NCI-H524 treated with DMSO at 0.1 percent for 48 hours (cell line): ENCODE measurements at places on chromosomes 2 and 18.
A peak's percentile ranks its signal among the peaks of the same experiment; 100 is the strongest.

- no peak for DNase-seq
Measured at GRCh38 chr2:12948961-12949353, 232.2 kb downstream of the TRIB2 start.

- DNase-seq = no peak
Measured at GRCh38 chr18:23398401-23398800, 54.7 kb upstream of the RIOK3 start.

DNA sequence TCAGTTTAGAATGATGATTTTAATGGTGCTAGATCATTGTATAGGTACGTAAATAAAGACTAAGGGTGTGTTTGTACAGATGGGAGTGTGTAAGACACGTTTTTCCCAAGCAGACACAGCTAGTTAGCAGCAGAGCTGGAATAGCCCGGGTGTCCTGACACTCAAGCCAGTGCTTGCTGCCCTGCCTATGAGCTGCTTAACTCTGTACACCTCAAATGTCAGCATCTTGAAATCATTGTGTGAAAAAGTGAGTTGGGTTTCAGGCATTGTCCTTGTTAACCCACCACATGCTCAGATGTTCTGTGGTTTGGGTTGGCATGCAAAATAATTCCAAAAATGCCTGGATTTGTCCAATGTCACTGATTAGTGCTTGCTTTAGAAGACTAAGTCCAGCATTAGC, 13.0 kb upstream of the TET3 start:
- no peak for DNase-seq

DNA sequence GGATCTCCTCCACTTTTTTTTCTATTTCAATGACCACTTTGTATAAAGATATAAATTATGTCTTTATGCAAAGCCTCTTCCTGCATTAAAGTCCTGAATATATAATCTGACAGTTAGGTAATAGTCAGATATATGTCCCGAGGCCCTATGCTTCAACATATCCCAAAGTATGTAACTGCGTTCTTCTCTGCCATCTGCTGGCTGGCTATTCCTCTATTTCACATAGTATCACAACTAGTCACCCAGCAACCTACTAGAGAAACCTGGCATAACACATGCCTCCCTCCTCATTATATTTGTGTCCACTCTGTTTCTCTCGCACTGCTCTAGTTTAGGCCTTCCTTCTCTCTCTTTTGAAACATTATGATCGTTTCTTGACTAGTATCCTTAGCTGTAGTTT, 640.8 kb downstream of the DPP10 start:
- peak; percentile 57 for DNase-seq

DNA sequence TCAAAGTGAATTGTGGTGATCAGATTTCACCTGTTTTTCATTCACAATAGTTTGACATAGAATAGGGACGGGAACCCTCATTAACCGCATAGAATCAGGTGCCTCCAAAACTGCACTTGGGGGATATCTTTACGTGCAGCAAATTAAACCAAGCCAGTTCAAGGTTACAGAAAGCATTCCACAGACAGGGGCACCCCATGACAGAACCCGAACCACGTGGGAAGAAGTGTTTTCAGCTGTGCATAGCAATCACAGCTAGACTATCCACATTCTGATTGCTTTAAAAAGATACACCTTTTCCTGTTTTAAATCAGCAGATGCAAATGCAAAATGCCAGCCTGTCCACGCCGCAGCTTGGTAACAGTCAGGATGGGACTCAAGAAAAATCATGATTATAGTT, 205.8 kb downstream of the ANAPC1 start:
- DNase-seq = no peak

- no peak for DNase-seq
Measured at GRCh38 chr2:105736145-105736544, 8.6 kb upstream of the NCK2 start.

GRCh38 chr18:74654638-74655037, 57.0 kb downstream of the ZNF407 start:
- DNase-seq = peak; percentile 21

GRCh38 chr2:210203558-210203957, 21.7 kb downstream of the ACADL start:
- no peak for DNase-seq

GRCh38 chr2:161766334-161766733, 142.1 kb downstream of the SLC4A10 start:
- no peak for DNase-seq

- DNase-seq = peak; percentile 34
Measured at GRCh38 chr2:84338069-84338468, 121.0 kb downstream of the SUCLG1 start.

- no peak for DNase-seq
Measured at GRCh38 chr2:127877626-127878025, 8.1 kb downstream of the AMMECR1L start.

DNA sequence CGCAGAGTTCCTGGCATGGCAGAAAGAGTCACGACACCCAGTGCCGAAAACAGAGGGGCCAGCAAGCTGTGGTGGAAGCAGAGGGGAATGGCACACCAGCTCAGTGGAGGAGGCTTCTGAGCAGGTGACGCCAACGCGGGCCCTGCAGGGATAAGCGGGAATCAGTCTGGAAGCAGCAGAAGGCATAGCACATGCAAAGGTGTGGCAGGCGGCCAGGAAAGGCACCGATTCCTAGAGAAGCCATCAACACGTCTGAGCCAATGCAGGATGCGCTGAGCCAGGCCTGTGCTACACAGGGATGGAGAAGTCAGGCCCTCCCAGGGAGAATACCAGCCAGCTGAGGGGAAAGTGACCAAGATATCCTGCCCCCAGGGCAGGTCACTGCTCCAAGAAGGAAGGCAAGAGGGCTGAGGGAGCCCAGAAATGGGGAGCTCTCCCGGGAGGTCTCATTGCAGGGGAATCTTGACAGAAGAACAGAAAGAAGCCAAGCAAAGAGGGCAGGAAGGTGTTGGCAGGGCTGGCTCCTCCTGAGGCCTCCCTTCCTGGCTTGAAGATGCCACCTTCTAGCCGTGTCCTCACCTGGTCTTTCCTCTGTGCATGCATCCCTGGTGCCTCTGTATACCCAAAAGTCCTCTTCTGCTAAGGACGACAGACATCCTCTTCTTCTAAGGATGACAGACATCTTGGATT, 16.3 kb downstream of the TEX51 start:
- no peak for DNase-seq

GRCh38 chr18:11037533-11038240, 111.7 kb downstream of the PIEZO2 start:
- DNase-seq = no peak

DNA sequence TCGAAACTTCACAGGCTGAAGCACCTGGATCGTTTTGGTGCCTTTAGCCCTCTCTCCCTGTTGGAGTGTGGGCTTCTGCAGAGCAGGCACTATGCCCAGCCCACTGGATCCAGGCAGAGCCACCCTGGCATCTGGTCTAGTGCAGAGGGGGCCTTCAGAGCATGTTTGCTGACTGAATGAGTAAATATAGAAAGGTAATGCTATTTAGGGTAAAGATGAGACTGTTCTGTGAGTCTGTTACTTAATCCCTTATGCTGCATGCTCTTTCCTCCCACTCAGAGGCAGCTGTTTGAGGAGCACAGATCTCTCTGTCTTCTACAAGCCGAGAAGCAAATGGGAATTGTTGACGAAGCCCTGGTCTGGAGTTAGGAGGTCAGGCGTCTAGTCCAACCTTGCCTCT, 130.2 kb downstream of the RGPD3 start:
- DNase-seq = no peak

GRCh38 chr2:161036926-161037325, 123.3 kb upstream of the TANK start:
- DNase-seq = no peak

GRCh38 chr2:145484448-145485097, 964.7 kb upstream of the ZEB2 start:
- no peak for DNase-seq

DNA sequence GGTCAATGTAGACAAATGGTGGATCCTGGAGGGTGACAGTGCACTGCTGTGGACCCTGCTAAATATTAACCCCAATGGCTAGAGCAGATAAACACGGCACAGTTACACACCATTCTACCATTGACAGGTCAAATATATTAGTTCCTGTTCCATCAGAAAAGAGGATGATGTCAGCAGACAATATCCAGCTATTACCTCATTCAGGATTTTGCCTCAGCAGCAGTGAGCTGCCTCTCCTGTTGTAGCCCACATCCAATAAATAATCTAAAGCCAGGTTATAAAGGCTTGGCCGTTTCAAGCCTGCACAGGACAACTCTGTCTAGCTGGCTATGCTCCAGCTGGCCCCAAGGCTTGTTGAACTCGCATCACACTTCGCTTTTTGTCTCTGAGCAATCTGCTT, 31.6 kb upstream of the NETO1 start:
- DNase-seq = no peak

DNA sequence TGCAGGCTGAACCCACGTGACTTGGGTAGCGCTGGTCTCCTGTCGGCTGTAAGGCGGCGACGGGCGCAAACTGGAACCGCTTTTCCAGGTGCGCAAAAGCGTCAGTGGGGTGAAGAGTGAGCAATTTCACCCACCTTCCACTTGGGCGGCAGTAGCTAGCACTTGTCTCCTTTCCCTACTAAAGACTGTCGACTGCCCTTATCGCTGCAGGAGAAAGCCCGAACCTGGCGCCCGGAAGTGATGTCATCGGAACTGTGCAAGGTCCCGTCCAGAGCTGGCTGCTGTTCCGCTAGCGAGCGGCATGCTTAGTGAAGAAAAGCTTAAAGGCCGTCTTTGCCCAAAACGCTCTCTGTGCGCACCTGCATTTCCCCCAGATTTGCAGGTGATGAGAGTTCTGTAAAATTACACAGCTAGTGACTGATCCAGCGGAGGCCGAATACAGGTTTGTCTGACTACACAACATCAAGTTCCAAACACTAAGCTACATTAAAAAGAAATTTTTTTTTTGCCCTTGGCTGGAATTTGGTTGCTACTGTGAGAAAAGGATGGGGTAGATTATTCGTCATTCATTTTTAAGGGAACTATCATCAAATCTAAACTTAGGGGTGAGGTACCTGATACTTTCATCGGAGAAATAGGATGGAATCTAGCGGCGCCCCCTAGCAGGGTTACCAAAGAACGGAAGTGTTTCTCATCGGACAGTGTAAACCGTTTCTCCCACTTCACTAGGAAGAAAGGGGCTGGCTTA, at the start of gene OSGEPL1:
OSGEPL1 (minus strand) TSS at position 242 of the 748 bp plus-strand sequence. CDS start 1,152 bp downstream, outside the sequence.
- DNase-seq = peak; percentile 81

DNA sequence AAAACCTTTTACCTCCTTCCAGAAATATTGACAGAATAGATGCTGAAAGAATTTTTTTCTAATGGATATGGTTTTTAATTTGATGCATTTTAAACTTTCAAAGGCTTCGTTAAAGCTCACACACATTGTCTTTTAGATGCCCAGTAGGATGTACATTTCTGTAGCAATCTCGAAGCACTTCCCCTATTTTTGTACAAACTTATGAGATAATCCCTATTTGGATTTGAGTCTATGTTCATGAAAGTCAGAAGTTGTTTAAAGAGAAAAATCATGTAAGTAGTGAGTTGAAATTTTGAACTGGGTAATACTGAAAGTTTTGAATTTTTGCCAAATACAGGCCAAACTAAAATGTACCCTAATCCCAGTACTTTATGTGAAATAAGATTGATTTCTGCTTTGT, 38.1 kb upstream of the MMADHC start:
- no peak for DNase-seq

DNA sequence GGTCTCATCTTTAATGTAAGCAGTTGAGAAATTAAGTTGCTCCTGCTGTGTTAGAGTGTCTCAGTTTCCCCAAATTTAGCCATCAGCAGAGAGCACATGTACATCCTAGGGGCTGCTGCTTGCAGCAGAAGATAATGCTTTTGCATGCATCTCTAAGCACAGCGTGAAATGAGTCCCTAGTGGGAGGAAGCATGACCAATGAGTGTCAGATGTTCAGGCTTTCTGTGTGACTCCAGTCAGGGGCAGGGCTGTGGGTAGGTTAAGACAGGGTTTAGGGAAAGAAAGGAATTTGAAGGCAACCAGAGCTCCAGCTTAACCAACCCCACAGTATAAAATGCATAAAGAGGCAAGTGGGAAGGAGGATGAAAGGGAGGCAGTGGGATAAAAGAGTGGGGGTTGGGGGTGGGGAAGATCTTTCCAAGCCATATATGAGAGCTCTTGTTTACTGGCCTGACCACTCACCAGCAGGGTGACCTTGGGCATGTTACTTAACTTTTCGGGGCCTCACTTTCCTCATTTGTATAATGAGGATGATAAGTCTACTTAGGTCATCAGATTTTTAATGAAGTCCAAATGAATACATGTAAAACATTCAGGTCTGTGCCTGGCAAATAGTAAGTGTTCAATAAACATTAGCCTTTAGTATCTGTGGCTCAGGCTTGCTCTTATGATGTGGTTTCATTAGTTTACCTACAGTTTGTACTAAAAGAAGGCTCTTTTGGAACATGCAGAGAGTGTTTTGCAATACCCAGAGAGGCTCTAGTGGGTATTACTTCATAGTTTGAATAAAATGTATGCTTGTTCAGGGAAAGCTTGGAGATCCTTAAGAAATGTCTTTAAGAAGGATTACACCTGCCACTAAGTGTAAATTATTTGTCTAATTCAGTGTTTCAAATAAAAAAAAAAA, 42.7 kb upstream of the PELI1 start:
- no peak for DNase-seq

DNA sequence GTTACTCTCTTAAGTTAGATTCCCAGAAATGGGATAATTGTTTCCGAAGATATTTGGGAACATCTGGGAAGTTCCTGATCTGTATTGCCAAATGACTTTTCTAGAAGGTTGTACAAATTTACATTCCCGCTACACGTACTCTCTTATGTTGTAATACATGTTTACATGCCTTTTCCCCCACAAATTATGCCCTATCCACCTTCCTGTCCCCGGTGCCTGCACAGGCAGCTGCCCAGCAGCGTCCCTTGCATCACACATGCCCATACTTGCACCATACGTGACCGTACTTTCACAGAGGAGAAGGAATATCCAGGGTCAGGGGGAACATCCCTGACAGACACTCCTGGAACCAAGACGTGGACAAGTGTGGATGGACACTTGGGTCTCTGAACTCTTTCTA, 24.2 kb upstream of the KLF11 start:
- no peak for DNase-seq

DNA sequence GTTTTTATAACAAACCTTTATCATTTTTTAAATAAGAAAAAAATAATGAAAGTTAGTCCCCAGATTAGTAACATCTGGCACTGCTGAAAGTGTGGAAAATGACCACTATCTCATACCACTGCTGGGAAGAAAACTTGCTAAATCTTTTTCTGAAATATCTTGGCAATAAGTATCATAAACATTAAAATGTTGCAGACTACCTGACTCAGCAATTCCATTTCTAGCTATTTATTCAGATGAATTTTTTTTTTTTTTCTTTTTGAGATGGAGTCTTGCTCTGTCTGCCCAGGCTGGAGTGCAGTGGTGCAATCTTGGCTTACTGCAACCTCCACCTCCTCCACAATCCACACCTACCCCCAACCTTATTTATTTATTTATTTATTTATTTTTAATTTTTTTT, 35.3 kb upstream of the SOS1 start:
- DNase-seq = no peak

DNA sequence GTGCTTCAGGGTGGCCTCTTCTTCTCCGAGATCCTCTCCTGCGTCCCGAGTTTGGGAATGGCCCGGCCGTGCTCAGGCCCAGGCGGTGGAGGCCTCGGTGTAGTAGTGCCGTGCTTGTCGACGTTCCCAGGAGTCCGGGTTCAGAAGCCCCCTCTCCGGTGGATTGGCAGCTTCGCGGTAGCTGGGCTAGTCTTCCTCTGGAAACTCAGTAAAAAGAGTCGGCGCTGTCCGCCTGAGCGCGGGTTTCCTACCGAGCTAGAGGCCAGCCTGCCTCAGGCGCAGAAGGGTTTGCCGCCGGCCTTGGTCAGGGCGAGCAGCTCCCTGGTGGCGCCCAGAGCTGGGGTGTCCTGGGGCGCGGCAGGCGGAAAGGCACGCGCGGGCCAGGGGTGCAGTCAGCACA, 3.2 kb downstream of the RALBP1 start:
- DNase-seq = no peak

- no peak for DNase-seq
Measured at GRCh38 chr2:135411646-135412045, 119.4 kb downstream of the ZRANB3 start.
